ENCODE measurements at places on chromosomes 5 and 9.
A peak's percentile ranks its signal among the peaks of the same experiment; 100 is the strongest.

- peak; percentile 72 for DNase-seq
Observed at GRCh38 chr9:129595311-129595741, 25.6 kb downstream of the C9orf50 start.

GRCh38 chr5:126469536-126470316, 46.5 kb downstream of the GRAMD2B start:
- DNase-seq = no peak

- no peak for DNase-seq
Observed at GRCh38 chr9:79962836-79963235, 391.1 kb downstream of the TLE4 start.

DNA sequence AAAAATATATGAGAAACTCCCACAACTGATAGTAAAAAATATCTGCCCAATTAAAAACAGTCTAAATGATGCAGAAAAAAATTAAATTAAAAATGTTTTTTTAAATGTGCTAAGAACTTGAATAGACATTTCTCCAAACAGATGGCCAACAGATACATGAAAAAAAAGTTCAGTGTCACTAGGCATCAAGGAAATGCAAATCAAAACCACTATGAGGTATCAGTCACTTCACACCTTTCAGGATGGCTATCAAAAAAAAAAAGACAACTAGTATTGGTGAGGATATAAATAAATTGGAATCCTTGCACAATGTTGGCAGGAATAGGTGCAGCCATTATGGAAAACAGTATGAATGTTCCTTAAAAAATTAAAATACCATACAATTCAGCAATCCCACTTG, 16.6 kb downstream of the ZNF131 start:
- DNase-seq = no peak

GRCh38 chr9:5562806-5563416, 52.6 kb downstream of the PDCD1LG2 start:
- peak; percentile 68 for DNase-seq

DNA sequence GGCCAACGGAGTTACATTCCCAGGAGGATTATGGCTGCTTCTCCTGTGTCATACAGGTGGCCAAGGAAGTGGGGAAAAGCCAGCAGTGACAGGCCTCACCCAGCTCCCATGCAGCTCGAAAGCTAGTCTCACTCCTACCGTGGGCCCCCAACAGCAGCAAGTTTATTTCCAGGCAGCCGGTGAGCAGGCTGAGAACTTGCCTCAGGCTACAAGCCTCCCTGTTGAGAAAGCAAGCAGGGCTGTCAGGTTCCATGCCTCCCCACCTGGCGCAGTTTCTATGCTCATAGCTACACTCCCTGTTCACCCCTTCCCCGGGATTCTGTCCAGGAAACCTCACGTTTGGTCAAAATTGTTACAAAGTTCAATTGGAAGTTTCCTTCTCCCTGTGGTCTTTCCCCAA, 27.5 kb upstream of the DNAH5 start:
- DNase-seq = no peak

DNA sequence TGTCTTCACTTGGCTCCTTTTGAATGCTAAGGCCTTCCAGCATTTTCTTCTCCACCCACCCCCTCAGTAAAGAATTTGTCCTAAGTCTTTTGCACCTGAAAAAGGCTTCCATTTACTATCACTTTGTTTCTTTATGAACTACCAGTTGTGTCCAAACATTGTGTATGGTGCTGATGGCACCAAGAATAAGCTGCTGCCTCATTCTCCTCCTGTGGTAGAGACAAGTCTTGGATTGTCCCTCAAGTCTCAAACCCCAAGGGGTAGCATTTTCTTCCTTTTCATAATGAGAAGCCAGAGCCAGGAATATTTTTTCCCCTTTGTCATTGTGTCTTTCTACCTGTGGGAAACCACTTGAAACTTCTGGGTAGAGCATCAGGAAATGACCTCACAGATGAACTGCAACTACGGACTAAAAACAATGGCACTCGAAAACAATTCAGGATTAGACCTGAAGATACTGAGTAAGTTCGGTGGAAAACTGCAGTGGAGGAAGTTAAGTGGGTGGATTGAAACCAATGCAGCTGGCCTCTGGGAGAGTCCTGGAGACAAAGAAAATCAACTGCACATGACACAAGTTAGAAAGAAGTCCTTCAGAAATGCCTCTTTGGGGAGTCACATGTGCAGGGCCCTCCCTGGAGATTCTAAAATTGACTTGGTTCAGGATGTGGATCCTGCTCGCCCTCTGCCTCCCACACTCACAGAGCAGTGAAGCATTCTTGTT, 80.5 kb downstream of the SH3RF2 start:
- DNase-seq = peak; percentile 40

- DNase-seq = peak; percentile 14
Observed at GRCh38 chr9:126915846-126916543, 1.4 kb downstream of the RALGPS1 start.

- peak; percentile 10 for DNase-seq
Observed at GRCh38 chr5:6634306-6634705, 1.1 kb downstream of the SRD5A1 start.

- no peak for DNase-seq
Observed at GRCh38 chr5:159951834-159952233, 35.6 kb downstream of the ADRA1B start.

DNA sequence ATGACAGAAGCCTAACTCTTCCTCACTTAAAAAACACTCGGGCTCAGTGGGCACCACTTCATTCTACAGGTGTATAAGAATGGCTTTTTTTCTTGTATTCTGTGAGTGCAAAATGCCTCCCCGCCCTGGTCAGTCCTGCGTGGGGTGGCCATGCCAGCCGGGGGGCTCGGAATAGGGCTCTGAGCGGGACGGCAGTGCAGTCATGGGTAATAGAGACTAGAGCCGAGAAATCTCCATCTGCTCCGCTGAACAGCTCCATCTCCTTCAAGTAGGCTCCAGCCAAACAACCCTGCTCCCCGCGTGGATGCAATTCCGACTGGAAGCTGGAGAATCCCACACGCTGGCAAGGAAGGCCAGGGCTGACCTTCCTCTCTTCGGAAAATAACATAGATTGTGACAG, 317.0 kb upstream of the IRX4 start:
- DNase-seq = no peak

- peak; percentile 19 for DNase-seq
Observed at GRCh38 chr9:127837346-127837745, 17.1 kb downstream of the ENG start.

GRCh38 chr5:65141493-65141892, 340.2 kb downstream of the ADAMTS6 start:
- DNase-seq = no peak

GRCh38 chr9:116641292-116642059, 45.6 kb upstream of the TRIM32 start:
- no peak for DNase-seq

DNA sequence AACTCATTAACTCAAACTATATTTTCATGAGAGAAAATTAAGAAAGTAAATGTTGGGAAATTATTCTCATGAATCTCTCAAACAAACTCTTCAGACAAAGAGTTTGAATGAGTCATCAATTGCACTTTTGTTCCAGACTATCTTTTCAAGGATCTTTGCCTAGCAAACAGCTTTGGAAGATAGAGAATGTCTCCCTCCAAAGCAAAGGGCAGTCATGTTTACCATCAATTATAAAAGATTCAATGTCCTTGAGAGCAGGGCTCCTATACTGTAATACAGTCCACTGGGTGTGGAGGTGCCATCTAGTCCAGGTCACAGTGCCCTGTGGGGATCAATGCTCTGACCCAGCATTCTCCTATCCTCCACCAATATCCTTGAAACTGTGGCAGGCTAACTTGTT, 1429.3 kb downstream of the EFNA5 start:
- DNase-seq = no peak

GRCh38 chr9:119369680-119370366, 588 bp upstream of the BRINP1 start:
- no peak for DNase-seq

GRCh38 chr5:135326296-135327254, 72.5 kb downstream of the MACROH2A1 start:
- DNase-seq = peak; percentile 27

- no peak for DNase-seq
Observed at GRCh38 chr5:123092696-123093095, 3.7 kb downstream of the PRDM6 start.

DNA sequence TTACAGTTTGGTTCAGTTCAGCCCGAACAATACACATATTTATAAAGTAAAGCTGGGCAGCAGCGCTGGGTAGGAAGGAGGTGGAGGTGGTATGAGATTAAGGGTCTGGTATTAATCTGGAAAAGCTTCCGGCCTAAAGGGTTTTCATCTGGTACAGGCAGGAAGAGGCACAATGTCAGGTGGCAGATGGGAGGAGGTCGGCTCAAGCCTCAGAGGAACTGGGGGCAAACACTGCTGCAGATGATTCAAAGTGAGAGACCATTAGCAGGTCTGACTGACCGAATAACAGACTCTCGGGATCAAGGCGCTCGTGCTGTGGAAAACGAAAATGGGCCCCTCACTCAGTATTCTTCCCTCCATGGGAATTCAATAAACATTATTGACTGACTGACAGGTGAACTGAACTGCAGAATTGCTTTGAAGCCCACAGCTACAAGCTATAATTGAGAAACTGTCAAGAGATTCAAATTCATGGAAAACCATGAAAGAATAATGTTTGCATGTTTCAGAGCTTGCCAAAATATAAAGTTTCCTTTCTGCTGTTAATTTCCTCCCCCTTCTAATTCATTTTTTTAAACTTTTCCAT, 75.3 kb downstream of the TMEM167A start:
- peak; percentile 11 for DNase-seq

DNA sequence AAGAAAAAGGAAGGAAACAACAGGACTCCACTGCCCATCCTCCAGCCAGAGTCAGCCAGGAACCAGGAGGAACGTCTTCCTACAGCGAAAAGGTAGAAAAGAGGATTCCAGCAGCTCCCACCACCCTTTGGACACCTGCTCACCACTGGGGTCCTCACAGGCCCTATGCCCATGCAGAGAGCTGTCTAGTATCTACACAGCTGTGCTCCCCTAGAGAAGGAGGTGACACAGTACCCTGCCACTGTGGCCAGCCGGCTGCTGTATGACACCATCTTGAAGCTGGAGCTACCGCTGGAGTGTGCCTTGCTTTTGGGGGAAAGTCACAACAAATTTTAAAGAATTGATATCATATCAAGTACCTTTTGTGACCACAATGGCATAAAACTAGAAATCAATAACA, 92.6 kb downstream of the GTF3C4 start:
- DNase-seq = no peak

DNA sequence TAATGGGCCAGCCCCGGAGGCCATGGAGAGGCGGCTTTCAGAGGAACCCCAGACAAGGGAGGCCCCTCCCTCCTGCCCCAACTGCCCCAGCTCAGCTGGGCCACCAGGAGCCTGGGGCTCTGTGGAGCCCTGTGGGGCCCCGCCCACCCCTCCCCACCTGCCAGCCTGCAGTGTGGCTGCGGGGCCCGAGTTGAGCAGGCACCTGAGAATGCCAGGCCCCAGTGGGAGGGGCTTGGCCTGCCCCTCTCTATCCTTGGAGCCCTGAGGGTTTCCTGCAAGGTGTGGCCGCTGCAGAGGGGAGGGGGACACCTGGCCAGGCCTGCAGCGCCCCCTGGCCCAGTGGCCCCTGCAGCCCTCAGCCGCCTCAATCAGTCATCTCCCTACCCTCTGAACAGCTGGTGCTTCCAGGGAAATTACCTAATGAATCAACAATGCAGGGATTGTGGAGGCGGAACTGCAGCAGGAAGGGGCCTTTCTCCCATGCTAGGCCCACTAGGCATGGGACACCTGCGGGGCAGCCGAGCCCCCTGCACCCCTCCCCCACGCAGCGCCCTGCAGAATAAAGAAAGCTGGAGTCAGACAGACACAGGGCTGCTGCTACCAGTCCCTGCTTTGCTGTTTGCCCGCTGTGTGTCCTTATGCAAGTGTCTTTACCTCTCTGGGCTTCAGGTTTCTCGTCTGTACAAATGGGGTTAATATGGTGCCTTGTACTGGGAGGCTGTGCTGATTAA, 48.0 kb downstream of the LMX1B start:
- DNase-seq = peak; percentile 70

DNA sequence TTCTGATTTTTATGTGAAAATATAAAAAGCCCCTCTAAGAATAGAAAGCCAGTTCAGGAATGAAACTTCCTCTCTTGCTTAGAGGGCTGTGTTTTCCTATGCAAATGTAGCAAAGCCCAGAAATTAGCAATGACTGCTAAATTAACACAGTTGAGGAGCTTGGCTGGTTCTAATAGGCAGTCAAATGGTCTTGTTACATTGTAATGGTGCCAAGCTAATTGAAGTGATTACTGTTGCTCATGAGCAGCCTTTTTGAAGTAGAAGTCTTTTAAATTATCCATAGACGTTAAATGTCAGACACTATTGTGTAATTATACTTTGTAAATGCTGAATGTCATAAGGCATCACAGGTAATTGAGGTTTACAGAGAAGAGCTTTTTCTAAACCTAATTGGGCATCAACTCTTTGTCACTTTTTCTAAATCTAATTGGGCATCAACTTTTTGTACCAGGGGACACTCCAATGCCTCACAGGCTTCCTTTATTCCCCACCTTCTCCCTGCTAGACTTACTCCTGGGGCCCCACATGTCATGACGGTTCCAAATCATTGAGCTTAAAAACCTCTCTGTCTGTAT, 229.1 kb downstream of the PSAT1 start:
- no peak for DNase-seq

DNA sequence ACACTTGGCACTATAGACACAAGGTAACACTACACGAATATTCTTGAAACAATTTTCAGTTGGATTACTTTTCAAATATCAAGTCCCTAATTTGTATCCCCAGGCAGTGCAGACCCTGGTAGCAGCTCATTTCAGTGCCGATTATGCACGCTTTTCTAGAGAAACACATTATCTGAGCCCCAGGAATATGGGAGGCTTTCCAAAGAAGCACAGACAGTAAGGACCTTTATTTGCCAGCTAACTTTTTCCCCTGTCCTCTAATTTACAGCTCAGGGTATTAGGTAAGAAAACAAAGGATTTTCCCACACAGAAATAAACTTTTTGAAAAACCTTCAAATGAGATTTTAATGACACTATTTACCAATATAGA, 852.3 kb upstream of the DMAC1 start:
- peak; percentile 52 for DNase-seq

- DNase-seq = no peak
Observed at GRCh38 chr9:121563881-121564460, 64.3 kb upstream of the GGTA1 start.

GRCh38 chr9:136653323-136654079, 9.2 kb upstream of the EGFL7 start:
- no peak for DNase-seq

DNA sequence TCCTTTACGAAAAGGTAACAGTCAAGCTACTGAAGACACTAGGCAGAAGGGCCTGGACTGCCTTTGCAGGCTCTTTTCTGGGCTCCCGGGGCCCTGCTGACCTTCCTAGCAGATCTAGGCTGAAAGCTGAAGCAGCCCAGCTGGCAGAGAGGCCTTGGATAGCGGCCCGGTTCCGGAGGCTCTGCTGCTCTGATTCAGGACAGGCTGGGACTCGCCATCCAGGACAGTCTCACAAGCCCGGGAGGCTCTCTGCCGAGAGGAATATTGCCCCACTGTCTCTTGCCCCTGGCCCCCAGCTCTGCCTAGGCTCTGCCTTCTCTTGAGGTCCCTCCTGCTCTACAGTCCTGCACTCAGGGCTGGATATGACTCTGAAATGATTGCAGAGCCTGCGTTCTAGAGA, 67.8 kb downstream of the PSD2 start:
- DNase-seq = peak; percentile 51
